ENCODE measurements at places on chromosomes 12 and 14.

DNA sequence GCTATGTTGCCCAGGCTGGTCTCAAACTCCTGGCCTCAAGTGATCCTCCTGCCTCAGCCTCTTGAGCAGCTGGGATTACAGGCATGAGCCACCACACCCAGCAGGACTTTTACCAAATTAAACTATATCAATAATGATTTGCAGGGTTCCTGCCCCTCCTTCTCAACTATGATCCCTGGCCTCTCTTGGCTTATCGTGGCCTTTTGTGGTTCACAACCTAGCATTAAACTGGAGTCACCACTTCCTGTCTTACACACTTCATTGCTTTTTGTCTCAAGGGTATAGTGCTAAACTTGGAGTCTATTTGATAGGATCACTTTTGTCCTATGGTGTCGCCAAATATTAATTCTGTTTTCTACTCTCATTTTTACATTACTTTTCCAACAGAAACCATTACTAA is 64.5 kb downstream of the SEC23A start:
- DNase-seq = no peak

GRCh38 chr12:128606051-128606450 is 217.7 kb downstream of the SLC15A4 start:
- no peak for DNase-seq

DNA sequence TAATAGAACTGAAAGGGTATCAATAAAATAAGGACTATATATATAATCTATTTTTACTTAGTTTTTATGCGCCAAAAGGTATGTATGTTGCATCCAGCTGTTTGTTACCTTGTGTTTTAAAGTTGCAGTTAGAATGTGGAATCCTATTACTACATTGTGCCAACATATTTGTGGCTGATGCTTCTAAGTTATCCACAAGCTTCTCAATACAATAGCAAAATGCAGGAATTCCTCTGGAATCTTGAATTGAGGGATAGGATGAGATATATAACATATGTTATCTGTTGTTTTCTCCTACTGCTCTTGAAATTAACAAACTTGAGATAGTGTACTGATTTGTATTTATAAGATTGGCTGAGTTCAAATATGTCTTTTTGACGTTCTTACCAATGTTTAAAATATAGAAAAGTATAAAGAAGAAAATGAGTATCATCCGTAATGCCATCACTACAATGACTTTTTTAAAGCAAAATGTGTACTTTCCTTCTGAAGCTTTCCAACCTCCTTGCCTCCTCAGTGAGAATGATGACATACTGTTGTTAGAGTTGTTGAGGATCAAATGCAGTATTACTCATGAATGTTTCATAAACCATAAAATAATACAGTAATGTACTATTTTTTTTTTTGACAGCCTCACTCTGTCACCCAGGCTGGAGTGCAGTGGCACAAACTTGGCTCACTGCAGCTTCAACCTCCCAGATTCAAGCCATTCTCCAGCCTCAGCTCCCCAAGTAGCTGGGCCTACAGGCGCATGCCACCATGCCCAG is 6.6 kb downstream of the RAP1B start:
- DNase-seq = peak; percentile 78

GRCh38 chr12:100967189-100967588 is 172.6 kb downstream of the ANO4 start:
- peak; percentile 24 for DNase-seq

DNA sequence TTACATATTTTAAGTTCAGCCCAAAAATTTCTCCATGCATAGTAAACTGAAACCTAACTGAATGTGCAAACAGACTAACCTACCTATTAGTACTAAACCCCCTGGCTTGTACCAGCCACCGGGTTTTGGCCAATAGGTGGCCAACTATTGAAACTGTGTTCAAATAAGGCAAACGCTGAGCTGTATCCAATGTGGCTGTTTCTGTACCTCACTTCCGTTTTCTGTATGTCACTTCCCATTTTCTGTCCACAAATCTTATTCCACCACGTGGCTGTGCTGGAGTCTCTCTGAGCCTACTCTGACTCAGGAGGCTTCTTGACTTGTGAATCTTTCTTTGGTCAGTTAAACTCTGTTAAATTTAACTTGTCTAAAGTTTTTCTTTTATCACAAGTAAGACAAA is 6.0 kb upstream of the FBXO34 start:
- DNase-seq = no peak

DNA sequence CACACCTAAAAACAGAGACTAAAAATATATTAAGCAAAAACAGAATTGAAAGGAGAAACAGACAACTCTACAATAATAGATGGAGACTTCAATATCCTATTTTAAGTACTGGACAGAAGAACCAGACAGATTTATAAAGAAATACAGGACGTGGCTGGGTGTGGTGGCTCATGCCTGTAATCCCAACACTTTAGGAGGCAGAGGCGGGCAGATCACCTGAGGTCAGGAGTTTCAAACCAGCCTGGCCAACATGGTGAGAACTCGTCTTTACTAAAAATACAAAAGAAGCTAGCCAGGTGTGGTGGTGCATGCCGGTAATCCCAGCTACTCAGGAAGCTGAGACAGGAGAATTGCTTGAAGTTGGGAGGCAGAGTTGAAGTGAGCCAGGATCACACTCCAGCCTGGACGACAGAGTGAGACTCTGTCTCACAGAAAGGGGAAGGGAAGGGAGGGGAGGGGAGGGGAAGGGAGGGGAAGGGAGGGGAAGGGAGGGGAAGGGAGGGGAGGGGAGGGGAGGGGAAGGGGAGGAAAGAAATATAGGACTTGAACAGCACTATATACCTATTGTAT is 53.0 kb downstream of the CDK17 start:
- no peak for DNase-seq

DNA sequence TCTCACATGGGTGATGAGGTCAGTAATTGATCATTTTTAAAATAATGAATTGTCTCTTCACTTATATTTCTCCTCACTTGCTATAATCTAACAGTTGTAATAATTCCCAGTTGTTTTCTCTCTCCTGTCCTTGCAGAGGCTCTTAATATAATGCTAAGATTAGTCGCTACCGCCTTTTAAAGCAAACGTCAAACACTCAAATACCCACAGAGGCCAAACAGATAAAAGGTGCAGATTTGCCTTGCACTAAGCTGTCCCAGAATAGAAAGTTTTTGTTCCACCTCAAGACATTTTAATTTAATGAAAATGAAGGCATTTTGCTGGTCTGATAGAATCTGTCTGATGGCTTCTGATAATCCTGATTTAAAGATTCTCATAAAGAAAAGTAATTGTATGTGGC is 159.0 kb downstream of the KICS2 start:
- no peak for DNase-seq

GRCh38 chr12:64587447-64587846 is 22.8 kb upstream of the RASSF3 start:
- no peak for DNase-seq

DNA sequence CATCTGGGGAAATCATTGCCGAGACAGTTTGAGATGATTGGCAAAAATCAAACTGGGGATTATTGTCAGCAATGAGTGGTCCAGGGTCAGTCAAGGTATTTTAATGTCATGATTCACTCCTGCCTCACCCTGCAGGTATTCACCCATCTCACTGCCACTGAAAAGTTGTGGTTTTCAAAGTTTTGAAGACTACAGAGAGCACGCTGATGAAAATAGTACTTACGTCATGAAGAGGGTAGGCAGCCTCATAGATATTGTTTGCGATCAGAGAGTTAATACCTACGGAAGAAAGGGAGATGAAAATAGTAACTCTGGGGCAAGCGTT is 138.0 kb downstream of the ANO2 start:
- DNase-seq = no peak

DNA sequence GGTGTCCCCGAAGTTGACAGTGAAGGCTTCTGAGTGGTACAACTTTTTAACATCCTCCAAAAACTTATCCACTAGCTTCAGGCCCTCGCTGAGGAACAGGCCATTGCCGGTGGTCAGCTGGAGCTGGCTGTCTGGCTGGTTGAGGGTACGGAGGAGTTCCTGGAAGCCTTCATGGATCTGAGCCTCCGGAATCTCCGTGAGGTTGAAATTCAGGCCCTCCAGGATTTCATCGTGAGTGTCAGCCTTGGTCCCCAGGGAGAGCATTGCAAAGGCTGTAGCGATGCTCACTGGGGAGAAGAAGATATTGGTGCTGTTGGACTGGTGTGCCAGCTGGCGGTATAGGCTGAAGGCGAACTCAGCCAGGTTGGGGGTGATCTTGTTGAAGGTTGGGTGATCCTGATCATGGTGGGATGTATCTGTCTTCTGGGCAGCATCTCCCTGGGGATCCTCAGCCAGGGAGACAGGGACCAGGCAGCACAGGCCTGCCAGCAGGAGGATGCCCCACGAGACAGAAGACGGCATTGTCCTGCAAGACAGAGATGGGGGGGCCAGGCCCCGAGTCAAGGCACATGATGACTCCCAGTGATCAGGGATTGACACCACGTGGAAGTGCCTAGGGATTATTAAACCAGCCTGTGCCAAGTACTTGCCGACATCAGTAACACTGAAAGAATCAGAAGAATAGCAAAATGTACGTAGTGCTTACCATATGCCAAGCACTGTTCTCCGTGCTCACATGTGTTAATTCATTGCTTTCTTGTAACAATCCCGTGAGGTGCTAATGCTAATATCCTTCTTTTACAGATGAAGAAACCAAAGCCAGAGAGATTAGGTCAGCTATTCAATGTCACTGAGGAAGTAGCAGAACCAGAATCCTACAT is 5.4 kb downstream of the SERPINA1 start:
- DNase-seq = no peak

GRCh38 chr14:80636071-80636470 is 305.5 kb downstream of the CEP128 start:
- DNase-seq = no peak

DNA sequence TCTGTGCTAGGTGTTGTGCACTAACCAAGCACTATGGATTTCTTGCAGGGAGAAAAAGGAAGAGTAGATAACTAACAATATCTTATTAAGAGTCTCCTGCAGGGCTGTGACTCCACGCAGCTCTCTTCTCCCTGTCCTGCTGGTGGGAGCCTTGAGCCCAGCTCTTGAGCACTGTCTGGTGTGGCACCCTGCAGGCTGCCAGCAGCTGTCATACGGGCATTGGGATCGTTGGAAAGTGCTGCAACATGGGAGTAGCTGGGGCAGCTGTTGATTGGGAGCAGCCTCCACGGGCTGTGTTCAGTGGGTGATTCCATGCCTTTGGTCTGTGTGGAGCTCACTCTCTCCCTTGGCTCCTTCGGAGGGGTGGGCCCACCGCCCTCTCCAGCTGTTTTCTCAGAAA is 125.3 kb downstream of the FBXL14 start:
- no peak for DNase-seq

DNA sequence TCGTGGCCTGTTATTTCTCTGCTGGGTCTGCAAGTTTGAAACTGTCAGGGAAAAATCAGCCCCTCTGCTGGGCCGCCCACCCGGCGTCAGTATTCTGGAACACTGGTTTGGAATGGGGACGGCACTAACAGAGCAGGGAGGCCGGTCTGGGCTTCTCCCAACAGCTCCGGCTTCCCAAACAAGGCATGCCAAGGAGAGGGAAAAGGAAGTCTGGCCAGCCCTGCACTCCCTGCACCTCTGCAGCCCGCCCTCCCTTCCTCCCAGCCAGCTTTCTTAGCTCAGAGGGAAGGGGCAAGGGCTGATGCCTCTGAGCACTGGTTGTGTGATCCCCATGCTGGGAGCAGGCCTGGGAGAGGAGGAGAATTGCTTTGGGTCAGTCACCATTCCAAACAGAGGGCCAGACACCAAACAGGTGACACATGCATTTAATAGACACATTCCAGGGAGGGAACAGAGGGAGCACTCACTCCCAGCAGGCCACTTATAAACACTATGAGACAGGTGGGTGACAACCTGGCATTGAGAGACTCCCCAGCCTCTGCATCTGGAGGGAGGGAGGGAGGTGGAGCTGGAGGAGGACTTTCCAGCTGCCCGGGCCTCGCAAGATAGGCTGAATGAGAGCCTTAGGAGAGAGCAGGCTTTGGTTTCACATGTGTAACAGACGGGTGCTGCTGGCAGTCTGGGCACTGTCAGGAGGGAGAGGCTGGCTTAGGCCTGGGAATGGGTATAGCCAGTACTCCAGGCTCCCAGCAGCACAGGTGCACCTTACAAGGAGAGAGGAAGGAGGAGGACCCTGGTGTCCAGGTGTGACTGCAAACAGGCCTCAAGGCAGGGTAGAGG is 10.3 kb downstream of the KRT75 start:
- DNase-seq = no peak

GRCh38 chr14:73713206-73713802 is 880 bp downstream of the PNMA1 start:
- peak; percentile 47 for DNase-seq

DNA sequence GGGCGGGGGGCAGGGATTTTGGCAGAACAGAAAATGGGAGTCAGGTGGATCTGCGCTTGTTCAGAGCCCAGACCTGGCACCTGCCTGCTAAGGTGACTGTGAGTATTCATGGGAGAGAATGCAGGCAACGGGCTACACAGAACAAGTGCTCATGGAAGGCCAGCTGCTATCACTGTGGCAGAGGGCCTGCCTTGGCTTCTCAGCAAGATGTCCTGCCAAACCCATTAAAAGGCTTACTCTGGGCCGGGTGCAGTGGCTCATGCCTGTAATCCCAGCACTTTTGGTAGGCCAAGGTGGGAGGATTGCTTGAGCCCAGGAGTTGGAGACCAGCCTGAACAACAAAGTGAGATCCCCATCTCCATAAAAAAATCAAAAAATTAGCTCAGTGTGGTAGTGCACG is 21.0 kb downstream of the DIO3 start:
- no peak for DNase-seq

- DNase-seq = peak; percentile 73
Measured at GRCh38 chr14:89221109-89221810, 195.8 kb downstream of the FOXN3 start.

GRCh38 chr14:75273272-75274049 is 5.2 kb upstream of the FOS start:
- peak; percentile 75 for DNase-seq

DNA sequence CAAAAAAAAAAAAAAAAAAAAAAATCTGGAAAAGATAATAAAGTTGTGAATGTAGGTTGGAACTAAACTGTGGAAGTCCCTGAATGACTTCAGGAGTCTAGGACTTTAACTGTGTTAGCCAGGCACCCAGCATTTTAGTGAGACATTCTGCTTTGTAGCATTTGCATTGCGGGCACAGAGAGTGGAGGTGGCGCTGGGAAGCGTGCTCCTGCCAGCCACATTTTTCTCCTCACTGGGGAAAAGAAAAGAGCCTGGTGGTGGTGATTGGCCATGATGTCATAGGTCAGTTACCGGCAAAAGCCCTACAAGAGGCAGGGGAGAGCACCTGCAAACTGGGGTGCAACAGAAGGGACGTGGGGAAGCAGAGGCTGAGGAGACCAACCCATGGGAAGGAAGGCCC is 9.7 kb upstream of the GAPDH start:
- no peak for DNase-seq
